Activated naive CD8-positive, alpha-beta T cell treated with anti-CD3 and anti-CD28 coated beads, Interleukin-2, amount 50 U/mL, for 24 hours (primary cell): ENCODE measurements at places on chromosomes 3 and 15.

DNA sequence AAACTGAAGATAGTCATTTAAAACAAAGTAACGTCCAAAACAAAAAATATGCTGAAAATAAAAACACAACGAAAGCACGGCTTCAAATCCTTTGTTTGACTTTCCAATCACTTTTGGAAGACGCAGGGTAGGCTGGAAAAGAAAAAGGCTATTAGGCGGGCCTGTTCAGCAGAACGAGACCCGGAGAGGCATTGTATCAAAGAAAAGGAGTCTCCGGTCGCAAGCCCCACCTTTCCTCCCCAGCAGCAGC, 691 bp downstream of the SENP7 start:
- no peak for DNase-seq

- no peak for DNase-seq
Observed at GRCh38 chr3:15694628-15695027, 93.1 kb downstream of the BTD start.

- DNase-seq = no peak
Observed at GRCh38 chr3:57331078-57331610, 38.7 kb upstream of the ASB14 start.

- DNase-seq = no peak
Observed at GRCh38 chr3:178169421-178169820, 366.8 kb upstream of the KCNMB2 start.

- DNase-seq = no peak
Observed at GRCh38 chr15:50624616-50625168, 61.9 kb downstream of the TRPM7 start.

DNA sequence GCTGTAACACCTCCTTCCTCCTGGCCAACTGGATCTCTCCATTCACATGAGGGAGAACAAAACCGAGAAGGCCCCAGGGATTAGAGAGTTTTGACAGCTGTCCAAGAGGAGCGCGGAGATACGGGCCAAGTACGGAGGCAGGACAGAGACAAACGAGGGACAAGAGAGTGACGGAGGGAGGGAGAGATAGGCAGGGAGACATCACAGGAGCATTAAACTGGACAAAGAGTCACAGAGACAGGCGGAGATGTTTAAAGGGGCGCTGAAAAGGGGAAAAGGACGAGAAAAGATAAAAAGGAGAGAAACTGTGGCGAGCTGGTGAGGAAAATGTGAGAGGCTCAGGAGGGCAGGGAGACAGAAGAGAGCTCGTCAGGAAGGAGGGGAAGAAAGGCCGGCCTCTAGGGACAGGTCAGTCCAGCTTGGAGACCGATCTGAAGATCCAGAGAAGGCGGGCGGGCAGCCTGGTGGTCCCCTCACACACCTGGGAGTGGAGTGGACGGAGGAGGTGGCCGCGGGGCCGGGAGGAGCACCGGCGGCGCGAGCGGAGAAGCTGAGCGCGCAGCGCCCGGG, 40.5 kb upstream of the ROPN1 start:
- no peak for DNase-seq

DNA sequence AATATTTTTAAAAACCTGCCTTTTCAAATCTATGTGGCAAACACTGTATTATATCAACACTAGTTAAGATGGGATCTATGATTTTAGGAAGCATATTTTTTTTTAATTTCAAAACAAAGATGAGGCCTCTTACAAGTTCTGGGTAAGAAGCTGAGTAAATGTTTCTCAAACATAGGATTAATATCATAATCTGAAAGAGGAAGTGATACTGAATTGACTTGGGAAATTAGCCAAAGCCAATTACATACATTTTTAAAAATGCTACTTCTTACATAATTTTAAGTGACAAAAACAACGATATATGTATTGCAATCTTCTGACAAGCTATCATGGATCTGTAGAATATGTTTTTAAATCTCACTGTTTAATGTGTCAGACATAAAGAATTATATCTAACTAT, 135.1 kb upstream of the UBP1 start:
- no peak for DNase-seq

DNA sequence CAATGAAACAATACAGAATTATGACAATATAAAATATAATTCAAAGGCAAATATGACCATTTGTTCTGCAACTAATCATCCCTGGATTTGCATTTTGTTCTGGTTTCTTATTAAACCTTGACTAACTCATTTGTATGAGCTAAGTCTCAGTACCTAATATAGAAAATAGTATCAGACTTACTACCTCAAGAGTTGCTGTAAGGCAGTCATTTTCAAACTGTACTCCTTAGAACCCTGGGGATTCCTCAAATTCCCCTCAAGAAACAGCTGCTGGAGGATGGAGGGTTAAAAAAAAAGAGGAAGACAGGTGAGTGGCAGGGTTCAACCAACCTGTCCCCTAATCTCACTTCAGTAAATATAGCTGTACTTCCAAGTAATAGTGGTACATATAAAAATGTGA, 11.1 kb downstream of the ZBTB11 start:
- DNase-seq = no peak

- DNase-seq = peak; percentile 73
Observed at GRCh38 chr3:177337541-177338331, 140.5 kb upstream of the TBL1XR1 start.

DNA sequence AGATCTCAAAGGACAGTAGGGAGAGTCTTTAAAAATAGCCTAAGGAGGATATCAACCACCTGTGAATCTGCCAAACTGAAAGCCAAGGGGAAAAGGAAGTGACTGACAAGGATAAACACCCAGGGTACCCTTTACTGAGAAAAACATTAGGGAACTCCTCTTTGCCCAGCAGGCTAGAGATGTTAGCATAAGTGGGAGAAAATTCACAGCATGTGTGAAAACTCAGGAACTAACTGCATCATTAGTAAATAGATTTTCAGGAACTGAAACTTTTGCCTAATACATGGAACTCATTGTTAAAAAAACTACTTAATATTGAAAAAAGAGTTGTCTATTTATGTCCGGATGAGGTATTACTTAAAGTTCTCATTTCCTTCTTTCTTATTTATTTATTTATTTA, 375.5 kb downstream of the NTRK3 start:
- no peak for DNase-seq

DNA sequence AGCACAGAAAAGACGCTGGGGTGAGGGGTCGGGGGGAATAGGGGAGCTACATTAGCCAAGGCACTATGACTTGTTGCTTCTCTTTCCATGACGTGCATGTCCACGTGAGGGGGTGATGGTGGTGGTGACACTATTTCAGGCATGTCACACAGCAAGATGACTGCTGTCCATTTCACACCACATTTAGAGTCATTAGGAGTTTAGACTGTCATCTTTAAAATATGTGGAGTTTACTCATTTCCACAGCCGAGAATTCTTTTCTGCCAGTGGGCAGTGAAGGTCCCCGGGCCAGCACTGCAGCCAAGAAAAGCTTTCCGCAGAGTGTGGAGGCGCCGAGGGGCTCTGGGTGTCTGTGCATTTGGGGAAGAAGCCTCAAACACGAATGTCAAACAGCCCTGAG, 954 bp upstream of the DGKG start:
- no peak for DNase-seq

- DNase-seq = no peak
Observed at GRCh38 chr15:100019601-100020000, 286.4 kb upstream of the LYSMD4 start.

GRCh38 chr15:39132070-39132469, 448.8 kb upstream of the THBS1 start:
- no peak for DNase-seq

DNA sequence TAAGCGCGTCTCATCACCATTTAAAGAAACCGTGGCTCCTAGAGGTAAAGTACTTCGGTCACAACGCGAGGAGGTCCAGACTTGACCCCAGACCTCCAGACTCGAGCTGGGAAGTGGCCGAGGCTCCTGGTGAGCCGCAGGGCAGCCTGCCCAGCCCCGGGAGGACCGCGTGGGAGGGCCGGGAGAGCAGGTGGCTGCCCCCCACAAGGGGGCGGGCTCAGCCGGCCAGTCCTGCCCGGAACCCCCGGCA, at the start of gene SLC27A2:
SLC27A2 (plus strand) TSS at position 228 of the 250 bp plus-strand sequence. CDS start 232 bp downstream, outside the sequence.
- DNase-seq = no peak

- DNase-seq = no peak
Observed at GRCh38 chr15:65837301-65838294, 31.7 kb upstream of the RAB11A start.

DNA sequence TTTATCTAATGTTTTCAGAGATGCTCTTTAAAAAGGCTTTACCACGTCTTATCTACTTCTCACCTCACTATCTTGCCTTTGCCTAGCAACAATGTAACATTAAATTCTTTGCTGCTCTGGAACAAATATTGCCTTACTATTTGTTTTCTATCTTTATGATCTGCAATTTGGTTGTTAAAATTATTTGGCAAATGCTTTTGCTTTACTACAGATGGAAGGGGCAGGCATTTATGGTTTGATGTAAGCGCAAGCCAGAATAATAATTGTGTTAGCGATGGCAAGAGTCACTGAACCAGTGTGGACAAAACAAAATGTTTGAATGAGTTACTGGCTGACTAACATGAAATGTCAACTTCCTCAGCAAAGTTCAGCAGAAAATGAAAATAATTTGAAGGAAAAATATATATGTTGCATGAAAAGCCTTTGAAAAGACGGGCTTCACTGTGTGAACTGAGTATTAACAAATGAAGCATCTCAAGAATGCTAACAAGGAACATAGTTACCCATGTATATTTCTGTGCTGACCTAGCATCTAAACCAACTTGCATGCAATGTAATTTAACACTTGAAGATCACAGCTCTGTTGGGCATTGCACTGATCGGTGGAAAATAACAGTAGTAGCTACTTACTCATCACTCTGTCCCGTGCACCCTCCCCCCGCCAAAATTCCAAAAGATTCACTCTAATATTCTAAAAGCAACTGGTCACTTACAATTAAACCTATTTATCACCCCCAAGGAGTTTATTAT, 454.0 kb upstream of the ARHGEF26 start:
- DNase-seq = no peak
